ENCODE measurements at places on chromosomes 7 and 10.
A peak's percentile ranks its signal among the peaks of the same experiment; 100 is the strongest.

- no peak for DNase-seq
Measured at GRCh38 chr7:76428149-76428823, 3.5 kb downstream of the ZP3 start.

DNA sequence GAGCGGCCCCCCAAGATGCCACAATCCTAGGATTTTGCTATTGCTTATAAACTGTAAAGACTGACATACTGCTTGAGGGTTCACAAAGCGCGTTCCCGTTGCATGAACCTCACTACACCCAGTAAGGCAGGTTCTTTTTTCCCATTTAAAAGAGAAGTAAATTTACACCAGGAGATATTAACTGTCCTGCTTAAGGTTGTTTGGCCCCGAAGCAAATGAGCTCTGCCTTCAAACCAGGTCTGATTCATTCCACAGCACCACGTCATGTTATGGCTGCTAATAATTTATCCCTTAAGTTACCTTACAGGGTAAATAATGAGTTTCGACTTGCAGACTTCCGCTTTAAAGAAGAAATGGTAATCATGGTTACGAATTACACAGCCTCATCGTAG, 559 bp upstream of the FKBP14 start:
- no peak for DNase-seq

GRCh38 chr7:37085600-37085999, 361.3 kb upstream of the AOAH start:
- DNase-seq = no peak

GRCh38 chr7:32658467-32658869, 163.2 kb downstream of the AVL9 start:
- DNase-seq = no peak

- no peak for DNase-seq
Measured at GRCh38 chr10:93138113-93138870, 64.6 kb downstream of the CYP26A1 start.

- DNase-seq = no peak
Measured at GRCh38 chr10:59678884-59679301, 30.8 kb downstream of the SLC16A9 start.

- peak; percentile 91 for DNase-seq
Measured at GRCh38 chr7:55185941-55186609, 167.3 kb downstream of the EGFR start.

GRCh38 chr7:131557652-131558385, 1.4 kb upstream of the PODXL start:
- no peak for DNase-seq

DNA sequence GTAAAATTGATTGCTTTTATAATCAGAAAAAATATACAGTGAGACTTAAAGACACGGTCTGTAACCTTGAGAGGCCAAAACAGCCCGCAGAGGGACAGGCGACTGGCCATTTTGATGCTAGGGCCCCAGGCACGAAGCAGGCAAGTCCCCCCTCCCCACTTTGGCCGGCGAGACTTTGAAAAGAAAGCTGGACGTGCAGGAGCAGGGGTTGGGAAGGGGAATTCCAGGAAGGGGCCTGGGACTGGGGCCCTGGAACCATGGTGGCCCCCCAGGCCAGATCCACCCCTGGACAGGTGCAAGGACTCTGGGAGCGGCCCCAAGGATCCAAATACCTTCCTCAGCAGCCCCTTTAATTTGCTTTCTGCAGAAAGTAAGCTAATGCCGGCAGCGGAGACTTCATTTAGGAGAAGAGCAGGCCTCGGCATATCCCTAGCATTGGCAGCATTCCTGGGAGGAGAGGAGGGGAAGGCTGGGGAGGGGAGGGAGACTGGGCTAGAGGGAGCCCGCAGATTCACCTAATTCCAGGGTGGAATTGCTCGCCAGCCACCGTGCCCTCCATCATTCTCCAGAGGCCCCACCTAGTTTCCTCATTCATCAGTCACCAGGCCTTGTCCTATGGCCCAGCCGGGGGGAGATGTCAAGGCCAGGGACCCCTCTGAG, 24.9 kb upstream of the TNRC18 start:
- DNase-seq = no peak

- DNase-seq = peak; percentile 68
Measured at GRCh38 chr7:131111081-131111576, 216.5 kb upstream of the MKLN1 start.

- peak; percentile 2 for DNase-seq
Measured at GRCh38 chr7:48173756-48174382, 2.6 kb downstream of the ABCA13 start.

GRCh38 chr7:25007668-25008067, 27.7 kb upstream of the OSBPL3 start:
- DNase-seq = no peak

DNA sequence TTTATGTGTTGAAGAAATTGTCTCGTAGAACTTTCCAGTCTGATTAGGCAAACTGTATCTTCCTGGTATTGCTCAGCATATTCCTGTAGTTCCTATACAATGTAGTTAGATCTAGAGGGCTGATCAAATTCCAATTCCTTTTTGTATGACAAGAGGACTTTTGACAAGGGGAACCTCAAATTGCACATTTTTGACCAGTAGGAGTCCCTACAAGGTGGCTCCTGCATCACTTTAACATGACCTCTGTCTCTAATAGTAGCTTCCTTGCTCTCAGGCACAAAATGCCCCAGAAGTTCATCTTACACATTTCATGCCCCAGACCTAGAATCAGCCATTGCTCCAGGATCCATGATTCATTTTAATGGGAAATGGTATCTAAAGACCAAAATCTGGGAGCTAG, 18.7 kb downstream of the HERPUD2 start:
- no peak for DNase-seq

GRCh38 chr7:4237296-4238235, 444.5 kb upstream of the FOXK1 start:
- DNase-seq = no peak

- no peak for DNase-seq
Measured at GRCh38 chr10:48503293-48503911, 101.5 kb downstream of the ARHGAP22 start.

- DNase-seq = no peak
Measured at GRCh38 chr7:143299840-143300239, 11.7 kb downstream of the CASP2 start.

DNA sequence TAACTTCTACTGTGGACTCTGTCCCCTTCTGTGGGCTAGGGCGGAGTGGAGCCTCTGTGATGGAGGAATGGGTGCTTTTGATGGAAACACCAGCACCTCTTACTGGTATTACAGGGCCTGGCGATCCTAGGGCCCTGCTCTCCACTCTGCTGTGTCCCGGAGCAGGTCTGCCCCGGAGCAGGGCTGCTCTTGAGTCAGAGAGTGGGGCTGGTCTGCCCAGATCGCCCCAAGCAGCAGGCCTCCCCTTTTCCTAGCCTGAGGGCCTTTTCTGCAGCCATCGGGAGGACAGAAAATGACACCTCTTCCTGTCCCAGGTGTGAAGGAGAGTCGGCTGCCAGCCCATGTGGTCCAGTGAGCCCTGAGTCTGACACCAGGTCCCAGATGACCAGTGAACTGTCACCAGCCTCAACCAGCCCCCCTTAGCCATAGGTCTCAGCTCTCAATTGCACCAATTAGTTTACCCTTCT, 1.4 kb downstream of the ZNF282 start:
- DNase-seq = no peak

- no peak for DNase-seq
Measured at GRCh38 chr10:48778193-48778857, 93.7 kb downstream of the WDFY4 start.

DNA sequence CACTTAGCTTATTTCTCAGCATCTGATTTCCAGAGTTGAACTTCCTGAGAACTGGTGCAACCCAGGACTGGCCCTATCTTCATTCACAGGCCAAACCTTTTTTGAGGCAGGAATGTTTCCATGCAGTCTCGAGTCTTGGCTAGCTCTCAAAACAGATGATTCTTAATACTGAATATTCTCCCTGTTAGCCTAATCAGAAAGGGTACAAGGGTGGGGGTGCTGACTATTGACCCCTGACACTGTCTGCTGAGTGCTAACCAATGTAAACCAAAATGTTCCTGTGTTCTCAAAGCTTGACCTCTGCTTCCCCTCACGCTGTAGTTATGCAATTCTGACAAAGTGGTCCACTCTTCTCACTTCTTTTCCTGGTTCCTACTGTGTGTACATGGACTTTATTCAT, 25.3 kb downstream of the VWDE start:
- DNase-seq = no peak

DNA sequence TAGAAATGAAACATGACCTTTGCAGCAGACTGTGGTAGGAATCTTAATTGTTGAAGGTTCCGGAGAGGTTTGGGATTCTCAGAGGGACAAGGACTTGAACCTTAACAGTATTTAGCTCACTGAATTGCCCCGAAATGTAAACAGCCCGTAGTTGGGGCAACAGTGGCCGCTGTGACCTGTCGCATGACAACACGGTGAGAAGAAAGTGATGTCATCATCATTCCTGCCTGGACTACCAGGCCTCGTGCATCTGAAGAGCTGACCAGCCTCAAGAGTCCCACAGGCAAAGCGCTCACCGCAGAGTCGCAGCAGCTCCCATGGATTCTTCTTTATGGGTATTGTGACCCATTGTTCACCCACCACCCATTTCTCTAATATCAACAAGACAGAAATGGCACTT, 250.6 kb downstream of the KLF6 start:
- no peak for DNase-seq

DNA sequence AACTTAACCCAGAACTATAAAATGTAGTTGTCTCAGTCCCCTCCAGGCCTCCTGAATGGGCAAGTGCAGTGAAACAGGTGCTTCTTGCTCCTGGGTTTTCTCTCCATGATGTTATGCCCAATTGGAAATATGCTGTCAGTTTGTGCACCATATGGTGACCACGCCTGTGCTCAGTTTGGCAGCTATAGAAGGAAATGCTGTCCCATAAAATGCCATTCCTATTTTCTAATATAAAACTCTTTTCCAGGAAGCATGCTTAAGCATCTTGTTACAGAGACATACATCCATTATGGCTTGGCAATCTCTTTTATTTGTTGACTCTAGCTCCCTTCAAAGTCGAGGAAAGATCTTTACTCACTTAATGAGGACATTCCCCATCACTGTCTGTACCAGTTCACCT, 45.2 kb downstream of the FGFBP3 start:
- no peak for DNase-seq

DNA sequence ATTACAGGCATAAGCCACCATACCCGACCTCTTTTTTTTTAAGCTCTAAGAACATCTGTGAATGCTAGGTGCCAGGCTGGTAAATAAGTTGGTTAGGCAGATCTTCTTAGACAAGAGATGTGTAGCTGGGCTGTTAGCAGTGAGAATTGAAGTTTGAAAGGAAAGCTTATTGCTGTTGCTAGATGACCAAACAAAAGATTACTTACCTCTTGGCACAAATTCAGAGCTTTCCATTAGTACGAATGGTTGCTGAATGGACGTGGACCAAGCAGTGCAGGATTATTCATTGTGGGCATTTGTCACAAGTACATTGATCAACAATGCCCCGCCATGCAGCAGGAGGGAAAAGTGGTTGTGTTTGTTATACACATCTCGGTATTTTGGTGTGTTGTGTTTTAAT, 131.2 kb downstream of the GFRA1 start:
- DNase-seq = no peak

- no peak for DNase-seq
Measured at GRCh38 chr10:85993840-85994507, 372.6 kb downstream of the GRID1 start.

- DNase-seq = no peak
Measured at GRCh38 chr7:41889040-41889439, 186.2 kb upstream of the INHBA start.

DNA sequence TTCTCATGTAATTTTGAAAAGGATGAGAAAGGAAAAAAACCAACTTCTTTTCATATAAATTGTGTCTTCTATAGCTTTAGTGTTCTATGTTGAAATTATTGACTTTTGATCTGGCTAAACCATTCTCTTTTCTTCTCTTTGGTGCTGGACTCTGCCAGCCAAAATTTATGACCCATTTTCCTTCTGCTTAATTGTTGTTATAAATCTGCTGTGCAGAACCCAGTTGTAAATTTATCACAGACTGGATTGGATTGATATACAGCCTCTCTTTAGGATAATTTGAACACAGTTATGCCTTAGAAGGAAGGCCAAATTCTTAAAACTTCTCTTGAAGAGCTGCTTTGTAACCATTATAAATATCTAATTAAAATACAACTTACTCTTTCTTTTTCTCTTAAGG, 93.8 kb downstream of the PARP12 start:
- DNase-seq = no peak

GRCh38 chr7:155611808-155612447, 32.5 kb upstream of the RBM33 start:
- DNase-seq = no peak

GRCh38 chr10:95434583-95434982, 126.6 kb downstream of the SORBS1 start:
- no peak for DNase-seq

GRCh38 chr7:157358753-157359096, 21.9 kb downstream of the DNAJB6 start:
- DNase-seq = no peak

DNA sequence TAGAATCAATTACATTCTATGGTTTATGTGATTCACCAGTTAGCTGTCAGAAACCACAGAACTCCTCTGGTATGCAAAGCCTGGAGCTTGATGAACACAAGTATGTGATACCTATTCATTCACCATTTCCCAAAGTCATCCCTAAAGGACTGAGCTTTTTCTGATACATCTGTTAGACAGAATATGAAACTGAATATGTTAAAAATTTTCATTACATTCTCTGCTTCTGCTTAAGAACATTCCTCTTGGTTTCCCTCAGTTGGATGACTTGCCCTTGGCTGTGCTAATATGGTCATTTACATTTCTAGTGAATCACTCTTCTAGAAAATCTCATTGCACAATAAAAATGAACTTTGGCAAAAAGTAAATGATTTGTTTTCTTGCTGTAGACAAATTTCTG, 10.8 kb upstream of the PON1 start:
- peak; percentile 57 for DNase-seq

GRCh38 chr7:103821092-103821491, 168.4 kb downstream of the RELN start:
- no peak for DNase-seq

DNA sequence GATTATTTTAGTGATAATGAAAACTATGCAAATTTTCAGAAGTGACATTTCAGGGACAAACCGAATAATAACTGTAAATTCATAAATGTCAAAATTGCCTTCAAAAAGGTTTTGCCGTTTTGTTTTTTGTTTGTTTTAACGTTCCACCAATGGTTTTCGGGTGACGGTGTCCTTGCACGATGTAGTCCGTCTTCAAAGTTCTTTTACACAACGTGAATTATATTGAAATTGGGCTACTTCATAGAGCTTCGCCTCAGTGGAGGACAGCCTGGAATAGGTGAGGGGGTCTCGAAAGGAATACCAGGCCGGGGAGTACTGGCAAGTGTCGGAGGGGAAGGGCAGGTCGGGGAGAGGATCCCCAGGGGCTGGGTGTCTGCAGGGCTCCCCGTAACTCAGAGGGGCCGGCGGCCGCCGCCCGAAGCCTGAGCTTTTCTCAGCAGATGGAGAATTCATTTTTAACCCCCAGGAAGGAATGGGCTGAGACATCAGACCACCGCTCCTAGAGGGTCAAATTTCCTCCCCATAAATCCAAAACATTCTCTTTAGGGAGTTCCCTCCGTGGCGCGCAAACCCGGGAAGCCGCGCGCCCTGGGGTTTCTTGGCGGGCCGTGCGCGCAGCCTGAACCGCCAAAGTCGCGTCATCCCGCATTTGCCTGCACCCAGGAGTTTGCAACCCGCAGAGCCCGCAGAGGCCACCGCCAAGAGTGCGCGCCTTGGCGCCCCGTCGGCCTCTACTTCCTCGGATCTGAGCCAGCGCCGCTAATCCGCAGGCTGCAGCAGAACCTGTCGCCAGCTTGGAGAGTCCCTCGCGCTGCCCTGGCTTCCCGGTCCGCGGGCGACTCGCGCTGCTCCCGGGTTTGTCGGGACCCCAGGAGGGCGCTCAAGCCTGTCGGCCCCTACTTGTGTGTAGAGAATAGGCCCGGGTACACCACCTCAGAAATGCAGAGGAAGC, 17.3 kb upstream of the EVX1 start:
- no peak for DNase-seq

- DNase-seq = no peak
Measured at GRCh38 chr10:69160809-69161241, 19.2 kb upstream of the SUPV3L1 start.
